ENCODE measurements at places on chromosomes 7 and 10.
A peak's percentile ranks its signal among the peaks of the same experiment; 100 is the strongest.

DNA sequence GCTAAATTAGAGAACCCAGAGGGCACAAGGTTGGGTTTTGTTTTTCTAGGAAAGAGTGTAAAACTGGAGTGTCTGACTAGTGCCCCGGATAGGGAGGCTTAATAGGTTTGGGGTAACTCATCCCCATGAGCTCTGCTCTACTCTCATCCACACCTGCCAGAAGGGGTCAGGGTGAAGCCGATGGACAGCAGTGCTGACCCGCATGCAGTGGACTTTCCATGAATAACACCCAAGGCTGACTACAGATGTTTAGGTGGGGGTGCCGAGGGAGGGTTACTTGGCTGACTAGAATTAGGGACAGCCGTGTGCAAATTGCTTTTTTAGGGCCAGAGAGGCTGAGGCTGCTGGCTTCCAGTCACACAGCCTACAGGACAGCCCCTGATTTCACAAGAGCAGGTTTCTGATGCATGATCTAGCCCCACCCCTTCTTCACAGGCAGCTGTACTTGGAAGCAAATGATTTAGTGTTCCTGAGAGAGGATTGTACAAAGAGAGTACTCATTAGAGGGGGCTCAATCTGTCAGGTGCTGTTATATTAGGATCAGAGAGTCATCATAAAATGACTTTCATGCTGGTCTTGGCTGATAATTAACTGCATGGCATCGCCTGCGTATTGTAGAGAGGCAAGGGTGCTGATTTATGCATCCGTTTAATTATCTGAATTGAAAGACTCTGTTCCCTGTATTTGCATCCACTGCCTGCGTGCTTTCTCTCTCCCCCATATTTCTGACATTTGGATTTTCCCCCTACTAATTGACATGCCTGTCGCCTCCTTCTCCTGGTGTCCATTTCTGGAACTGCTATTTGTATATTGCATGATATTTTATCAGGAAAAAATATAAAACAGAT, 9.5 kb downstream of the INHBA start:
- no peak for DNase-seq

GRCh38 chr7:38428041-38428440, 154.6 kb upstream of the TARP start:
- no peak for DNase-seq

- DNase-seq: no peak
These were observed 456 bp downstream of the PGAM2 start for GRCh38 chr7:44064791-44065430.

GRCh38 chr10:60456053-60456452, 66.4 kb upstream of the ANK3 start:
- DNase-seq: no peak

DNA sequence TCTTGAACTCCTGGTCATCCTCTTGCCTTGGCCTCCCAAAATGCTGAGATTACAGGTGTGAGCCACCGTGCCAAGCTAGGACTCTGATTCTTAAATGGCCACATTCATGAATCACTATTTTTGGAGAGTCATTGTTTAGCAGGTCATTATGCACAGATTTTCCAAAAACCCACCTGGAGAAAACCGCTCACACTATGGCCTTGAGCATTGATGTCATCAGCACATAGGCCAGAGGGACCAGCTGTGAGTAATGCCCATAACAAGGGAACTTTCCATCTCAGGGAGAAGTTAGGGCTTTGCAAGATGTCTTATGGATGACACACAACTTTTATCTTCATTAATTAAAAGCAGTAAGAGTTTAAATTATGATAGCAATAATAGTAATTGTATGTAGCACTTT, 86.4 kb upstream of the KIF5B start:
- no peak for DNase-seq

DNA sequence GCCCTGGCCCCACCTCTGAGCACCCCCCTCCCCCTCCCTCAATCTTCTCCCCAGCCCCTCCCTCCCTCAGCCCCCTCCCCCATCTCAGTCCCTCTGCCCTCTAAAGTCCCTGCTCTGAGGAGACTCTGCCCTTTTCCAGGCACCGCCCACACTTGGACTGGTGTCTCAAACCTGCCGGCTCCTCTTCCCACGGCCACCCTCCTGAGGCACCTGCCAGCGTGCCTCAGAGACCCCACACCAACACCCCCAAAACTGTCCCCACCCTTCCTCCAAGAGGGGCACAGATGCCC, 34.6 kb upstream of the HSPB1 start:
- DNase-seq: no peak

DNA sequence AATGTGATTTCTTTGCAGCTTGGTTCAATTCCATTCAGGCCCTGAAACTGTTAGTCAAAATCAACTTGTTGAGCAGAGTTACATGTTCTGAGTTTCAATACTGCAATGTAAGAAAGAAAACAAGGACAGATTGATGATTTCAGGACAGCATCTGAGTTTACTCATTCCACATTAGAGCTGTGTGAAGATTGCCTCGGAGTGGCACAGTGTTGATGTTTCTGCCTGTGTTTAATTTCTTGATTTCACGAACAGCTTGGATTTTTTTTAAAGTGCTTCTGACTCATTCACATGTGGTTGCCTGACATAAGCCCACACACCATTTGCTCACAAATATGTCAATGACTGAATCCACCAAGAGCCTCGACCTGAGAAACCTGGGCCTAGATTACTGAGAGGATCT, 101.2 kb upstream of the PARD3 start:
- no peak for DNase-seq

DNA sequence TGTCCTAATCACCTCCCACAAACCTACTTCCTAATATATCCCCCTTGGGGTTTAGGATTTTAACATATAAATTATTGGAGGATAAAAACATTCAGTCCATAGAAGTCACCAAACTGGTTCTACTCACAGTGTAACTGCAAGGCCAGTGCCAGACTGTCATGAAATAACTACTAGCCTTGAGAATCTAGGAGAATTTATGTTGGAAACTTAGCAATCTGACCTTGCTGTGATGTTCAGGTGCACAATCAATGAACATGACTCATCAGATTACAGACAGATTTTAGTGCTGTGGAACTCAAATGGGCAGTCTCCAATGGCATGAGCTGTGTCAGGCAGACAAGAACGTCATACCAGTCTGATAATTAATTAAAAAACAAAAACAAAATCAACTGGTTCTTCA, 571.4 kb upstream of the IGFBP3 start:
- DNase-seq: no peak

GRCh38 chr7:6165521-6166320, 106.7 kb downstream of the CYTH3 start:
- DNase-seq: no peak

DNA sequence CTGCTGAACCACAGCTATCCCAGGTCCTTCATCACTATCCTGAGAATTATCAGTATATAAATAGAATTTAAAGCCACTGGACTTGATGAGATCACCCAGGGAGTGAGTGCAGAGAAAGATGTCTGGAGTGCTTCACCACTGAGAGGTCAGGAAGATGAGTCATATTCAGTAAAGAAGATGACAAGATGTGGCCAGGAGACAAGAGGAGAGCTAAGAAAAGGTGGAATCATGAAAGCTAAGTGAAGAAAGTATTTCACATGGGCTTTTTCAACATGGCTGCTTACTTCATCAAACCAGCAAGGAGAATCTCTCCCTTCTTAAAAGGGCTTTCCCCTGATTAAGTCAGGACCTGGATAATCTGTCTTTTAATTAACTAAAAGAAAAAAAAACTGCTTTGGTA, 9.1 kb upstream of the PRKAR2B start:
- DNase-seq: no peak

- DNase-seq: no peak
These were observed 60.8 kb upstream of the SP4 start for GRCh38 chr7:21367081-21367480.

DNA sequence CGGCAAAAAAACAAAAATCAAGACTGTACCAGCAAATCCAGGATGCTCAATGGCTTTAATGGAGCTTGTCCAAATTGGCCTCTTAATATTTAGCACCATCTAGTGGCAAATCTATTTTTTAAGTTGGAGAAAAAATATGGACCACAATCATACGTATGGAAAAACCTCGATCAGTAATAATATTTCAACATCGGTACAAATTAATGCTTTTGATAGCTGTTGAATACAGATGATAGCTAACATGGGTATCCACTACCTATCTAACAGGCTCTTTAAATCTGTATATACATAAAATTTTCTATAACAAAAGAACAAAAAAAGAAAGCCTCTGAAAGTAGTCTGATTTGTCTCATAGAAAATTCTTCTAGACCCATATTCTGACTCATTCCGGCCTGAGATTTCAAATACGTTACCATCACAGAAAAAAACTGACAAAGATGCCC, 29.2 kb downstream of the COA1 start:
- no peak for DNase-seq

DNA sequence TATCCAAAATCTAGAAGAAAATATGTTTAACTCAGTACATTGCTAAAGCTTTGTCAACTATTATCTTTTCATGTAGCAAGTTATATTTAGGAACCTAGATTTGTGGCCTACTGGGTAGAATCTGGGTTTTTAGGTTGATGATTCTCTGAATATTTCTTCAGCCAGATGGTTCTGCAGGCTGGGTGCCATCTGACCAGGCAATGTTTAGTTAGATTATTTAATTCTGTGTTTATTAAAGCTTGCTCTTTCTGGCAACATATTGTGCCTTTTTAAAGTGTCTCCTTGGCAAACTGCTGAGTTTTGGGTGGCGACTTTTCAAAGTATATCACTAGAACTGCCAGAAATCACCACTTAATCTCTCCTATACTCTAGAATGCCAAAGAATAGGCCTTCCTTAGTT, 114.1 kb downstream of the LHFPL3 start:
- DNase-seq: no peak

DNA sequence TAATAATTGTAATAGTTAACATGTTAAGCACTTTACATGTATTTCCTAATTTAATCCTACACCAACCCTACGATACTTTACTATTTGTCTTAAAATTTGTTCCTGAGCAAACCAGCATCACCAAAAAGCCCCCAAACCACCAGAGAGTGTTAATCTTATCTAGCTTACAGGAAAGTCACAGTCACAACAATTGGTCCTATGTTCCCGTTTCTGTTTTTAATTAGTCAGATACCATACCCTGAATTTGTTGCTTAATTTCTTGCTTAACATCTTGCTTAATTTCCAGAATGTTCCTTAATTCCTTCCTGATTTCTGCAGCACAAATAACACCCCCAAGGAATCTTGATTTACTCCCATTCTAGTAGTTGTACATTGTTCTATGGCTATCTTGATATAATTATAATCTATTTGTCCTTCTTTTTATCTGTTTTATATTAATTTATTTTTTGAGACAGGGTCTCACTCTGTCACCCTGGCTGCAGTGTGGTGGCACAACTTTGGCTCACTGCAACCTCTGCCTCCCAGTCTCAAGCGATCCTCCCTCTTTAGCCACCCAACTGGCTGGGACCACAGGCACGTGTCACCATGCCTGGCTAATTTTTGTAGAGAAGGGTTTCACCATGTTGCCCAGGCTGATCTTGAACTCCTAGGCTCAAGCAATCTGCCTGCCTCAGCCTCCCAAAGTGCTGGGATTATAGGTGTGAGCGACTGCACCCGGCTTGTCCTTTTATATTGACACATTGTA, 6.6 kb upstream of the PDSS1 start:
- DNase-seq: no peak

- no peak for DNase-seq
These were observed 27.4 kb upstream of the CYTH3 start for GRCh38 chr7:6299774-6300173.

DNA sequence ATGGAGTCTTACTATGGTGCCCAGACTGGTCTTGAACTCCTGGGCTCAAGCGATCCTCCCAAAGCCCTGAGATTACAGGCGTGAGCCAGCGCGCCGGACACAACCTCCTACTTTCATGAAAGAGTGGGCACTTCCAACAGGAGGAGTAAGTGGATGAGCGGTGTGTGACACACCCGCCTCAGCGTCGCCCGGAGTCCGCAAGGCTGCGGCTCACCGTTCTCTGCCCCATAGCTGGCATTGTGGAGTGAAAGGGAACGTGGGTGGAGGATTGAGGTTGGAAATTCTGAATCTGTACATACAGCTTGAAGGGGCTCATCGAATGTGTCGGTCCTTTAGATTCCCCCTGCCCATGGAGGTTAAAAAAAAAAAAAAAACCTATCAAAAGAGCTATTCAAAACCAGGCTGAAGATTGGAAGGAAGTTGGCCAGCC, 524 bp upstream of the PRXL2A start:
- DNase-seq: peak; percentile 66

DNA sequence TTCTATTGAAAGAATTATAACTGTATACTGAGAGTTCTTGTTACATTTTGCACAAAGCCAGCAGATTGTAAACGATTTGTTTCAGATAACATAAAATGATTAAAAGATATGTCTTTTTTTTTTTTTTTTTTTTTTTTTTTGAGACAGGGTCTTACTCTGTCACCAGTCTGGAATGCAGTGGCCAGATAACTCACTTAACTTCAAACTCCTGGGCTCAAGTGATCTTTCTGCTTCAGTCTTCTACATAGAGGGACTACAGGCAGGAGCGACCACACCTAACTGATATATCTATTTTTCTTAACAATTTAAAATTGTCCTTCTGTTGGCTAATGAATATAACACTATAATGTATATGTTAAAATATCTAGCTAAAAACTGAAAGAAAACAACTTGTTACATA, 317.3 kb upstream of the CACNA2D1 start:
- no peak for DNase-seq

- no peak for DNase-seq
These were observed 424.3 kb downstream of the RPS24 start for GRCh38 chr10:78457804-78458482.

GRCh38 chr10:80413271-80413996, 5.1 kb downstream of the PRXL2A start:
- DNase-seq: no peak

DNA sequence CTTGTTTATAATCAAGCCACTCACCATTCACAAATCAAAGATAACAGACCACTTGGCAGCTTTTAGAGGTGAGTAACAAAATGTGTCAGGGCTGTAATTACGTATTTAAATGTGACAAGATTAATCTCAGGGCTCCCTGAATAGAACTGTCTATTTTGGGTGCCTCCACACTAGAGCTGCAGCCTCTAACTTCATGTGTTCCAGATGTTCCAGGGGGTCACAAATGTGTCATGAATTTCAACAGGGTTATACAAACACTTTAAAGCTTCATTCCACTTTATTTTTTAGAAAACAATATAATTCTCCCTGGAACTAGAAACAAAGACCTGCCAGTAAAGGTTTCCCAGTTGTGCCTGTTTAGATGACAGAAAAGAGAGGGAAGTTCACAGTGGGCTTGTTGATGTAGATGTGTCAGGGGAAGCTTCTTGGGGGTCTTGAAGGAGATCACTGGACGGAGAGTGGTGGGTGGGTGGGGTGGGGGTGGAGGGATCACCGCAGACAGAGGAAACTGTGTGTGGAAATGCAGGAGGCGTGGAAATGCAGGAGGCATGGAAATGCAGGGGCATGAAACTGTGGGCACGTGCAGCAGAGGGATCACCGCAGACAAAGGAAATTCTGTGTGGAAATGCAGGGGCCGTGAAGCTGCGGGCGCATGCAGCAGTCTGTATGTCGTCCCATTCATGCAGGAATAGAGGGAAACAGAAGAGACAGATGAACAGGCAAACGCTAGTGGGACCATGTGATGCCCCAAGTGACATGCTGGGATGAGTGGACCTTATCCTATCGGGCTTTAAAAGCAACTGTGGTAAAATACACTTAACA, 42.0 kb upstream of the TRIL start:
- no peak for DNase-seq

Measured in stimulated activated naive CD8-positive, alpha-beta T cell treated with anti-CD3 and anti-CD28 coated beads, Interleukin-15, amount 100 ng/mL, for 72 hours (primary cell).